ENCODE measurements at places on chromosomes 6 and 20.
A peak's percentile ranks its signal among the peaks of the same experiment; 100 is the strongest.

DNA sequence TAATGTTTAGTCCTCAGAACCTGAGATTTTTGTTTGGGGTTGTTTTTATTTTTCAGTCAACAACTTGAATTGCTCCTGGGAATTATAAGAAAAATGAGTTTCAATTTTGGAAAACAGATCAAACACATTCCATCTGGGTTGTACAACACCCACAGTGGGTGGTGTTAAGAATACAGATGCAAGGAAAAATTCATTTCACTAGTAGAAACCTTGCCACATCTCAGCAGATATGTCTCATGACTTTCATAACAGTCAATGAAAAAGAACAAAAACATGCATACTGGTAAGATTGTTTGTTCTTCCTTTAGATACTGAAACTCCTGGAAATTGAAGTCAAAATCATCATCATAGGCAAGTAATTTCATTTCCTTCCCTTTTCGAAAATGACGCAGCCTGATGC is 78.9 kb downstream of the MOXD1 start:
- DNase-seq = peak; percentile 7

DNA sequence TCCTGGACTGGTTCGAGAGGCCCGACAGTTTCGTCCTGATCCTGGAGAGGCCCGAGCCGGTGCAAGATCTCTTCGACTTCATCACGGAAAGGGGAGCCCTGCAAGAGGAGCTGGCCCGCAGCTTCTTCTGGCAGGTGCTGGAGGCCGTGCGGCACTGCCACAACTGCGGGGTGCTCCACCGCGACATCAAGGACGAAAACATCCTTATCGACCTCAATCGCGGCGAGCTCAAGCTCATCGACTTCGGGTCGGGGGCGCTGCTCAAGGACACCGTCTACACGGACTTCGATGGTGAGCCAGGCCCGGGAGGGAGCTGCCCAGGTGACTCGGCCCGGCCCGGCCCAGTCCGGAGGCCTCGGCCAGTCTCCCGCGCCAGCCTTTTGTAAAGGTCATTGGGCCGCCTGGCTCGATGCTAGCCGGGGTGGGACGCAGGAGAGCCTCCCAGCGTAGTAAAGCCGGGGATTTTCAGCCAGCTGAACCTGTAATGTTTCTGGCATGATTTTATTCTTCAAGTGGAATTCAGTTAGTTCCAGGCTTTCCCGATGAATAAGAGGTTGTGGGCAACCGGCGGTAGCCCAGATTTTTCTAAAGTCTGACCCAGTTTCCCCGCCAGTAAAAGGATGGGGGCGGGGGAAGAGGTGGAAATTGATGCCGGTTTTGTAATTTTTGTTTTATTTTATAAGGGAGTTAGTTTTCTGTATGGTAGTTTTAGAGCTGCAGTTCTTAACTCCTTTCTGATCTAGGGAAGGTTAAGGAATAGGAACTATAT is 1.4 kb downstream of the PIM1 start:
- peak; percentile 61 for DNase-seq

DNA sequence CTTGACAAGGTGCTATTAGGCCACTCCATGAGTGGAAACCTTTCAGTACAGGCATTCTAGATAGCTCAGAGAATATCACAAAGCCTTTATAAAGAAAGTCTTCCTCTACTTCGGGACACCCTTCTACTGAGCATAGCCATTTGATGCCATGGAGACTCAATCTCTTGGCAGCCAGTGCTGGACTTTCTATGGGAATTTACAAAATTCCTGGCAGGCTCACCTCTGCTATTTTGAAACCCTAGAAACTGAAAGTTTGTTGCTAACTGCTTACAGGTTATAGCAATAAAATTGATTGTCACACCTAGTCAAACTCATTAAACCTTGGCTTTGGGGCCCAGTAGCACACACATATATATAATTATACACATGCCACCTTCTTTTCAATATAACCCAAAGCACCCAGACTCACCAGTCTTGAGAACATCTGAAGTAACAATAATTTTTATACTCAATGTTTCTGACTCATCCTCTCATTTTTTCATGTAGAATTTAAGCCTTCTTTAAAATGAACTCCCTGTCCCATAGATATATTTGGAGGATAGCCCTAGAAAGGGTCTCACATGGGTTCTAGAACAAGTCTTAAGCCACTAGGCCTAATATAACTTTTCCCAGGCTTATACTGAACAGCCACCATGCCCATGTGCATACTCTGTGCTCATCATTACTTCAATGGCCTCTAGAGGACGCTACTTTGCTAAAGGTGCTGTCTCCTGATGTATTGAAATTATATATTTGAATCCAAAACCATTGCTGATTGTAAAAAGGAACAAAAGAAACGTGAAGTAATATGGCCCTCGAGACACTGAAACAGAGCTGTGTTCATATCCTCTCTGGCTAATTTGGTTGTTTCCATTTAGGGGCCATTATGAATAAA is 368.1 kb upstream of the MARCKS start:
- no peak for DNase-seq

DNA sequence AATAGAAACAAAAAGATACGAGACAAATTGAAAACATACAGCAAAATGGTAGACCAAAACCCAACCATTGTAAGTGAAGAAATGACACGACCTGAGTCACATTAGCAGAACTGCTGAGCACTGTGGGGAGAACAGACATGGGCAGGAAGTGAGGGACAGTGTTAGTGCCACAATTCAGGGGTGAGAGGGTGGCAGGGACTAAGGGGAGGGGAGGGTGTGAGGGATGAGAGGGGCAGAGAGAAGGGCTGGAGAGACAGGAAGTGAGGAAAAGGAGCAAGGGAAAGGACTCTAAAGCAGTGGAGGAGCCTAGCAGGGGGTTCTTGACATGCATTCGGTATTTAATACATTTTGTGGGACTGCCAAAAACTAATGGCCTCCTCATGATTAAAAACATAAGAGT is 45.0 kb upstream of the TRIM26 start:
- DNase-seq = no peak

GRCh38 chr6:57222743-57223077 is 603 bp upstream of the RAB23 start:
- peak; percentile 63 for DNase-seq

DNA sequence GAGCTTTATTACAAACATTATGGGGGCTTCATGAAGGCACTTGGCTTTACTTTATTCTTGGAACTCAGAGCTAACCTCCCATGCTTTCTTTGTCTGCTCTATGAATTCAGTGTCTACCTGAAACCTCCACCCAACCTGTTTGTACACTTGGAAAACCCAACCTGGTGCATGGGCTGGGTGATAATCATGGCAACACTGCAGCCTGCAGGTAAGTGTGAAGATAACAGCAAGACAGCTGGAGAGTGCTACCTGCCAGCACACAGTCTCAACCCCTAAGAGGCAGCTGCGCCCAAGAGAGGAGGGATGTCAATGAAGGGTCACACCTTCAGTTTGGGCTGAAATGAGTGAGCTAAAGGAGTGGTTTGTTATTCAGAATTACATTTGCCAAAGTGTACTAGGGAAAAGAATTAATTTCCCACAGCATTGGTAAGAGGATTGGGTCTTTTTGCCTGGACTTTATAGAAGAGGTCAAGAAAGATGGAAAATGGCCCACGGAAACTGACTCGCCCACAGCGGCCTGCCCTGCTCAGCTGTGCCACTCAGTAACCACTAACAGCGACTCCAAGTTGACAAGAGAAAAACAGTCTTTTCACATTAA is 24.4 kb downstream of the FOXQ1 start:
- peak; percentile 91 for DNase-seq

DNA sequence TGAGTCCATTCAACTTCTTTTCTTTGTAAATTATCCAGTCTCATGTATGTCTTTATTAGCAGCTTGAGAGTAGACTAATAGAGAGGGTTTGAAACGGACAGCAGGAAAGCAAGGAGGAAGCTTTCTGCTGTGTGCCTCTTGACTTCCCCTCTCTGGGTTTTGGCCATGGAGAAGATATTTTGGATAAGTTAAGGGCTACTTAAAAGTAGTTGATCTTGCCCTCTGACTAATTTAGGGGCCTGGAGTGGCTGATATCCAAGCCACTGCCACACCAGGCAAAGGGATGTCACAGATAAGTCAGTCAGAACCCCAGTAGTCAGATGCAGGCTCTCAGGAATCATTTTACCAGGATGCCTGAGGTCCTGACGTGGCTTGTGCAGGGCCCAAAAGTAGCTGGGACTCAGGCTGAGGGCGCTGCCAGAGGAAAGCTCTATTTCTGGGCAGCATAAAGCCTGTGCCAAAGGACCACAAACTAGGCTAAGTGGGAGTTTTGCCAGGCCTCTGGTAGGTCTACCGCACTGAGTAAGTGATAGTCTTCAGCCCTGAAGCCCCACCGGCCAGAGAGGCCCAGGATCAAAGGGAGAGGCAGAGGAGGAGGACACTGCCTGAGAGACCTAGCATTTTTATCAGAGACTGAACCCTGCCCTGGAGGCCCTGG is 41.6 kb upstream of the IYD start:
- no peak for DNase-seq

DNA sequence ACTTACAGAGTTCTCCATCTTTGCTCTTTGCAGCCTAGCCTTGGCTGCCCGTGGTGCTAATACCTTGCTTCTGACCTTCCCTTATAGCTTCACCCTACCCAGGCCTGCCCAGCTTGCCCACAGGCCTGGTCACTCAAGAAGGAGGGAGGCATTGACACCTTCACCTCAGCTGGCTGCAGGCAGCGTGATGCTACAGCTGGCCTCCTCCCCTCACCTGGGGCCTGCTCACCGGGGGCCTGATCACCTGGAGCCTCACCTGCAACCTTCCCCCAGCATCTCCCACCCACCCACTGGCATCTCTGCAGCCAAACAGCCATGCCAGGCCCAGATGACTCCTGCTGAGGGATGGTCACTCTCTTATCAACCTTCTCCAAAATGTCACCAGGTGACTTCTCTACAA is 40.4 kb downstream of the CPNE5 start:
- DNase-seq = no peak

- DNase-seq = no peak
Measured at GRCh38 chr20:62517901-62518610, 42.3 kb upstream of the GATA5 start.

GRCh38 chr6:19988555-19988954 is 151.4 kb downstream of the ID4 start:
- DNase-seq = peak; percentile 28

GRCh38 chr6:53579338-53579737 is 34.4 kb upstream of the GCLC start:
- DNase-seq = no peak

DNA sequence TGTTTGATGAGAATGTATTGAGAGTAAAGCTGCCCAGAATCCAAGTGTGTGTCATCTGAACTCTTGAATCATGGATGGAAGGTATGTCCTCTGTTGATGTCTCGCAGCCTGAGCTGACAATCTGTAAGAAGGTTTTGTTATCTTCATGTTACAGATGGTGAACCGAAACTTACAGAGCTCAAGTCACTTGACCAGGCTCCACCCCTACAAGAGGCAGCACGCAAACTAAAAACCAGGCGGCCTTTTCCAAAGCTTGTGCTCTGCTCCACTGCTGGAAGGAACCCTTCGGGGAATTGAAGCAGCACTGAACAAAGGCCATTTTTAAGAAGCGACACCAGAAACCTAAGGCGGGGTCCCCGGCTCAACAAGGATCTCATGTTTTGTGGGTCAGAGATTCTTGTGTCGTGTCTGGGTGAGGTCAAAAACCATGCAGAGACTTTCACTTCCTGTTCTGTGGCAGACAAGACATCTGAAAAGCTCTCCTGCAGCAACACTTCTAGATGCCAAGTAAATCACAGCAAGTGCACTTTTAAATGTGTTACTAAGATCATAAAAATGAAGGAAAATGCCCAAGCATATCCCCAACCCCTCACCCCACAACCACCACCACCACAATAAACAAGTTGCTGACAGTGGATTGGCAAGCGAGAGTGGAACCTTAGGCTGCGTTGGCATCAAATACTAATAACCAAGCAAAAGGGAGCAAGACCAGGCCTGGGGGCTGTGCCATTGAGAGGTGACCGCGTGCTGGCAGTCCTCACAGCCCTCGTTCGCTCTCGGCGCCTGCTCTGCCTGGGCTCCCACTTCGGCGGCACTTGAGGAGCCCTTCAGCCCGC is 27.3 kb downstream of the NQO2 start:
- peak; percentile 22 for DNase-seq
